Left hindlimb (tissue), 1 donor: ENCODE measurements at places on chromosomes 5 and 9.

DNA sequence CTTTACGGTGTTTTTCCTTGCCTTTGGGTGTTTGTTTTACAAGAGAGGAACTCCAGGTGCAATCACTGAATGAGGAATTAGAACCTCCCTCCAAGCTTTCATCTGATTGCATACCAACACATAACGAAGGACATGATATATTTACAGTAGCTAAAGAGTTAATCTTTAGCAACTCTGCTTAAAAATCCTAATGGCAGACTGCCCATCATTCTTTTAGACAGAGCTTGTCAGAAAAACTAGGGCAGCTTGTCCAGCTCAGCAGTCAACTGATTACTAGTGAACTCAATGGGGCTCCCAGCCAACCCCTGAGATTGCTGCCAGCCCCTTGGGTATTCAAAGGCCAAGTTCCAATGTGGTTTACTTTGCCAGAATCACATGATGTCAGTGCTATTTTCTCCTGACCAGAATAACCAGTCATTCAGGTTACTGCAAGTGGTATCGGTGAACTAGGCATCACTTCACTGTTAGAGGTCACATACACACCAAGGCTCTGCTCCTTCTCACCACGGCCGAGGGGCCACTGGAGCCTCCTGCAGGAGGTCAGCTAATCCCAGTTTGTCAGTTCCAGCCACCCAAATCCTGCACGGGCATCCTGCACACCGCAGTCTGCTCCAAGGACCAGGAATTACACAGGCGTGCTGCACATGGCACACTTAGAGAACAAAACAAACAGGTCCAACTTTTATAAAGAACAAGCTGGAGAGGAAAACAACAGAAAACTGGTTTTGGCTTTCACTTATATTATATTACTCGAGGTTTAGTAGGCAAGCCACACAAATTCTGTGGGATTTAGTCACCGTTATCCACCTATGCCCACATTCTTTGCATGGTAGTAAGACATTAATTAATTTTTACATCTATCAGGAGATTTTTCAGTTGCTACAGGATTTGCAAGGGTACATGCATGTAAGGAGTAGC lies 62.5 kb downstream of the NFIB start:
- no peak for DNase-seq

- DNase-seq = peak; percentile 56
Measured at GRCh38 chr9:27473111-27473529, 51.0 kb upstream of the IFNK start.

DNA sequence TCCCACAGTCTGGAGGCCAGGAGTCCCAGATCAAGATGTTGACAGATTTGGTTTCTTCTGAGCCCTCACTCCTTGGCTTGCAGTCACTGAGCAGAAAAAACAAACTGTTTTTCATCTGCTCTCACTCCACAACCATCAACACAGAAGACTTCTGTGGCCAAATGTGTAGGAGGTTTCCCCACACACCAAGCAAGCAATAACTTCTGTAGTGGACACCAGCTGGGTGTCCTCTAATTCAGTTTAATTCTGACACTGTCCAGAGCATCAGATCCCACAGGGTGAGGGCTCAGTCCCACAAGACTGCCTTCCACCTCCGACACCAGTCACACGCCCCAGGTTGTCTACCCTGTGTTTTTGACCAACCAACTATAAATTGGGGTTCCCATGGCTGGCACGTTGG lies 209.9 kb downstream of the AOPEP start:
- DNase-seq = no peak

DNA sequence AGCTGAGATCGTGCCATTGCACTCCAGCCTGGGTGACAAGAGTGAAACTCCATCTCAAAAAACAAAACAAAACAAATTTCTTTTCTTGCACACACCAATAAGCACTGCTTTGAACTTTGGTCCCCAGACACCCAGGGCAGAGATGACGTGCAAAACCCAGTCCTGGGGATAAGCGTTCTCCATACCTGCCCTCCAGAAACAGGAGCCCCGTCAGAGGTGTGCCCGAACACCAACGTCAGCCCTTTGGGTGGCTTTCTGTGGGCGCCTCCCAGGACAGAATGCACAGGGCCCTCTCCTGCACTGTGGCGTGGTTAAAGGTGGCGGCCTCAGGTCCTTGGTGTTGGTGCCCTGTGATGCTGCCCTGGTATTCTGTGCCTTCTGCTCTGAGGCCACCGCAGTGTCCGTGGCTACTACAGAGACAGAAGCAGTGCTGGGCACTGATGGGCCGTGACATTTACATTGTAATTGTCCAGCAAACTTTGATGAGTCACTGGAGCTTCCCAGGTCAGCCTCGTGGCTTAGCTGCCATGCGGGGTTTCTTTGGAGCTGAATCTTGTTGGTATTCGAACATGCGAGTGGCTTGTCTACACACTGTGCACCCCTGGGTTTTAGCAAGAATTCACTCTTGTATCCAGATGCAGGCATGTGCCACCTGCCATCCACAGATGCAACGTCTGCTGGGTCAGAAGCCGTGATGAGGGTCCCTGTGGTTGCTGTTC lies 9.8 kb downstream of the PPP1R26 start:
- no peak for DNase-seq

DNA sequence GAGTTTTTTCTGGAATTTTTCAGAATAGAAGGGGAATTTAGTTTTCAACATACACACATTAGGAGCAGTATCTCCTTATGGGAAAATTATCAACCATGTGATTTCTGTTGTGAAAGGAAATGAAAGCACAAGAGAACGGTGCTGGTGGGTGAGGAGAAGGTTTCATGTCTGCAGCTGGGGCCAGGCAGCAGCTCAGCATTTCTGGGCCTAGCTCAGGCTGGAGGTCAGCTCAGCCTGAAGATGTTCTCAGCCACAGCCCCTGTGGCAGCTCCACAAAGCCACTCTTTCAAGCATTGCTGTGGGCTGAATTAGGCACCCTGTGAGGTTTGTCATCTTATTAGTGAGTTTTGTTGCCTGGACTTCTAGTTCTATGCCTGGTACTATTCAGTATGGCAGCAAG lies 90.3 kb downstream of the DIRAS2 start:
- DNase-seq = no peak

DNA sequence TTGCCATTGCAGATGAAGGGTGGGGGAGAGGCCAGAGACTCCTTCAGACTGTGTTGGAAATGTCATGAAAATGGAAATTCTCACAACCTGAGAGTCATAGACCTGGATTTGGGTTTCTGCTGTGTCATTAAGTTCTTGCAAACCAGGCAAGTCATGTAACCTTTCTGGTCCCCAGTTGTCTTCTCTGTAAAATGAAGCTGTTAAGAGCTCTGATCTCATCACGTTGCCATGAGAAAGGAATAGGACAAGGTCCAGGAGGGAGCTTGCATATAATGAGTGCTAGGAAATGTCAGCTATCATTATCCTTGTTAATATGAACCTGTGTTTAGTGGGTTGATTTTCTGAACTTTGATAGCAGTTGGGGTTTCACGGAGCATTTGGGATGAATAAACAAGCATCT lies 59.1 kb downstream of the FGF1 start:
- DNase-seq = no peak

DNA sequence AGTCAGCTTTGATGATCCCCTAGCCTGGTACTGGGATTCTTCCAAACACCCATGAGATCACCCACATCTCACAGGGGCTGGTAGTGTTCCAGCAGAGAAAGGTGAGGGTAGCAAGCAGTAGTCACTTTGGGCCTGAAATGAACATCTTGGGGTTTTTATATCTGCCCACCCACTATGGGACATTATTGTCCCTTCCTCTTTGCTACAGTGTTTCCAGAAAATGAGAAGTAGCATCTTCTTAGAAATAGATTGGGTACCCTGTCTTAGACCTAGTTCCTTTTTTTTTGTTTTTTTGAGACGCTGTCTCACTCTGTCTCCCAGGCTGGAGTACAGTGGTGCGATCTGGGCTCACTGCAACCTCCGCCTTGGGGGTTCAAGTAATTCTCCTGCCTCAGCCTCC lies 249.2 kb upstream of the ANKRD55 start:
- DNase-seq = no peak

- no peak for DNase-seq
Measured at GRCh38 chr5:90994796-90995195, 388.3 kb downstream of the ARRDC3 start.

GRCh38 chr5:65475895-65476294 lies 5.8 kb downstream of the ADAMTS6 start:
- no peak for DNase-seq

DNA sequence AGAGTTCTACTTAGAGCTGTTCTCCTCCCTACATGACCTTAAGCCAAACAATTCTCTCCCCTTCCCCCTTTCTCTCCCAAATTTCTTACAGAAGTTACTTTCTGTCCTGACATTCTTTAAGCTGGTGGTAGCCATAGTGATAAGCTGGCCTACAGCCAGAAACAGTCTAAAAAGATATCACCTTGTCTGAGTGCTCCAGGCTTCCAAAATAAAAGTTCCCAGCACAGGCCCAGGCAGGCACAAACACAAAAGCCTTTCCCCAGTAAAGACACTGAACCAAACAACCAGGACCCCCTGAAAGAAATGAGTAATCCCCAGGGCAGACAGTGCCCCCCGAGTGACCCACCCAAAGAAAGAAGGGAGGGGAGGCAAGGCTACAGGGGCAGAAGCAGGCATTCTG lies 19.2 kb downstream of the SIL1 start:
- no peak for DNase-seq

DNA sequence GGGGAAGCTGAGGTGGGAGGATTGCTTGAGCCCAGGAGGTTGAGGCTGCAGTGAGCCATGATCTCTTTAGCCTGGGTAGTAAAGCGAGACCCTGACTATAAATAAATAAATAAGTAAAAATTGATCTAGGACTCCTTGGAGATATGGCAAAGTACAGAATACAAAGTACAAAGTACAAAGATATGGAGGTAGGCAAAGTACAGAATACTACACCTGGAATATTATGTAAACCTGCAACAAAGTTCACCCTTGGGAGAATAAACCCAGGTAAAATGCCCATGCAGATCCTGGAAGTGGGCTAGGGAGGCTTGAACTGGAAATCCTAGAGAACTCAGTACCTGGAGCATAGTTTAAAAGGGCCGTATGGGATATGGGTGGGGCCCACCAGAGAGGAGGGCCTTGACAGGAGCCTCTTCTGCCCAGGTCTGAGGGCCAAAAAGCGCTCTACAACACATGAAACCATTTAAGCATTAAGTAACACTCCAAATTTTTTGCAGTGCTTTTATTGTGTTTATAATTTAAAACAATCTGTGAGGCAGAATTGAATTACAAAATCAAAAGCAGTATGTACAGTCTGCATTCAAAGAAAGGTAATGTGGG lies 20.7 kb downstream of the TTC1 start:
- DNase-seq = no peak

DNA sequence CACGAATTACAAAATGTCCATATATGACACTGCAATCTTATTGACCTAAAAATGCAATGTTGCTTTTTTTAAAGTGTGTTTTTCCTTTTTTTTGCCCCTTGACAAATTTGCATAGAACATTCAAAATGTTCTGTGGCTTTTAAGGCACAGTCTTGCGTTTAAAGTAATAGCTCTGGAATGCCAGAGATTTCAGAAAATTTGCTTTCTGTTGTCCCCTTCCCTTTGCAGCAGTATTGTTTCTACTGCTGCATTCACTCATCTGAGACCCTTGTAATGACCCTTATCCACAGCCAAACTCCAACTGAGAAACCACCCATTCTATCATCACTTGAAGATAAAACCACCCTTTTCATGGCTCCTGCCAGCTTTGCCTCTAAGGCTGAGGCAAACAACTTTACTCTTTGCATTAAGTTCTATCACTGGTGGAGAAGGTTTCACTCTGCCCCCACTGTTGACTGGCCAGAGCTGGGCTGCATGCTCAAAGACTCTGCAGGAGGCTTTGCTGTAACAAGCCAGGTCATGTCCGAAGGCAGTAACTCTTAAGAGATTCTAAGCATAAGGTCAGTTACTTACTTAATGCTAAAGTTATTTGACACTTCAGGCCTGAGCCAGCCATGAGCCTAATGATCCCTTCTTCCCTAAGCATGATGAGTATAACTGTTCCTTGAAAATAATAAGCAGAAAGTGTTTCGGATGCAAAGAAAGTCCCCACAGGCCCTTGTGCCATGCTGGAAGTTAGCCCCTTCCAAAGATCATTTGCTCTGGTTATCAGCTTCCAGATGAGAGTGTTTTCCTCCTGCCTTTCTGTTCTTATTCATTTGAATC lies 101.9 kb downstream of the CD180 start:
- peak; percentile 31 for DNase-seq

DNA sequence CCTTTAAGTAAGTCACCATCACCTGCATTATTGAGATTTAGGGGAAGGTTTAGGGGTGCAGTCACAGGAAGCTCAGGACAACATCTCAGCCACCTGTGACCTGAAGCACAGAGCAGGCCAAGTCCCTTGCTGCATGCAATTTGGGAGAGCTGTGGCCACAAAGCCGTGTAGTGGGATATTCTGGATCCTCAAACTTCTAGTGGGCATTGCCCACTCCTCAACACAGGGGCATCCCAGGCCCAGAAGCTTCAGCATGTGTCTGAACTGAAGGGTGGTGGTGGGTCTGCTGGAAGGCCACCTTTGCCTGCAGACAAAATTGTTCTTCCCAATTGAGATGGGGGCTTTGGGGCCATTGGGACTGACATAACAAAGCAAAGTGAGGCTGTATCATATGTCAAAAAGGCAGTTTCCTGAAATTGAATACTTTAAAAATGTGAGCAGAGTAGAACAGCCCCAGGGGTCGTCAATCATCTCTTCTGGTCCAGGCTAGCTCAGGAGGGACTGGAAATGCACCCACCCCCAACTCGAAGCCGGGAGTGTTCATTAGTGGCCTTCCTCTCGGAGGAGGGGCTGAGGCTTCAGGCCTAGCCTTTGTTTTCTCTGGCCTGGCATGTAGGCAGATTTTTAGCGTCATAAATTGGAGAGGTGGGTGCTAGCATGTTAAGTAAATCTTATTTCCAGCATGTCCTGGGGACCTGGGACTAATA lies 2.8 kb upstream of the GADD45G start:
- no peak for DNase-seq

DNA sequence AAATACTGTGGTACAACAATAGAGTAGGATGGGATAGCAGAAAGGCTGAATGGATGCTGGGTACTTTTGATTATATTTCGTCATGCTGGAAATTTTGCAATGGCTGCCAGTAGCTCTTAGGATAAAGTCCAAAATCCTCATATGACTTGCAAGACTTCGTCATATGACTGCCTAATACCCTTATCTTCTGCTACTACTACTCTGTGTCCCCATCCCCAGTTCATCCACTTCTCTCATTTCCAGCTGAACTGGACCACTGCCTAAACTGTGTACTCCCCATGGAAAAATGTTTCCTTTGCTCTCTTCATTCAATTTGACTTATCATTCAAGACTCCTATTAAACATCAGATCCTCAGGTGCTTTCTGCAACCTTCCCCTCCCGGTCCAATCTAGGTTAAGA lies 212.9 kb downstream of the BRINP1 start:
- DNase-seq = no peak

DNA sequence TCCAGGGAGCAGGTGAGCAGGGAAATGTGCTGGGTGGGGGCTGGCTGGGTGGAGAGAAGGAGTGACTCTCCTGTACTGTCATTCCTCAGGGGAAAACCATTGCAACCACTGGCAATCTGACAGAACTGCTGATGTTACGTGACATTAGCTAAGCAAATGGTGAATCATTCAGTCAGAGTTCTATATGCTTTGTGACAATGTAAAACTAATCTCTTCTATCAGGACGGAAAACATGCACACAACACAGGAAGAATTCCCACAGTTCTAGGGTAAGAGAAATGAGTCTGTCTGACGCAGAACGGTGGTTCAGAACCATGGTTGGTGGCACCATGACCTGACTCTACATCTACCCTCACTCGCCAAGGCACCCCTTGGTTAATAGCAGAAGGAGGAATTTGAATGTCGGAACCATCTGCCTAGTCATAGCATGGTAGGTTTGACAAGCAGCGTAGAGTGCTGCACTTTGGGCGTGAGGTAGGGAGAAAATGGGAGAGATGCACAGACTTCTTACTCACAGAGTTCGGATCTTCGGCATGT lies 243.6 kb upstream of the PANK3 start:
- DNase-seq = no peak
